Pulmonary artery endothelial cell (primary cell): ENCODE measurements at places on chromosomes 16 and 17.

DNA sequence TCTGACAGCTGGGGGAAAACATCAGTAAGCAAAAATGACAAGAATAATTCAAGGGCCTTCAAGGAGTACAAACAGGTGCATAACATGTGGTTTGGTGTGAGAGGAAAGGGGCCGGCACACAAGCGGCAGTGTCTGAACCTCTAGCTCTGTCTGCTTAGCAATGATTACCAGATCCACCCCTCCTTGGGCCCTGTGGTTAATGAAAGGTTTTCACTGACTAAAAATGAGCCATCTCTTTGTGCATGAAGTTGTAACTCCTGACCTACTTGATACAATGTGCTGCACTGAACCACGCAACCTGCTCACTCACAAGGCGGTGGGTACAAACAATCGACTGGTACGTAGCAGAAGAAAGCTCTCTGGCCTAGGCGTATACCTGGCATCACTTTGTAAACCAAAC lies 15.1 kb downstream of the FAM117A start:
- no peak for DNase-seq

DNA sequence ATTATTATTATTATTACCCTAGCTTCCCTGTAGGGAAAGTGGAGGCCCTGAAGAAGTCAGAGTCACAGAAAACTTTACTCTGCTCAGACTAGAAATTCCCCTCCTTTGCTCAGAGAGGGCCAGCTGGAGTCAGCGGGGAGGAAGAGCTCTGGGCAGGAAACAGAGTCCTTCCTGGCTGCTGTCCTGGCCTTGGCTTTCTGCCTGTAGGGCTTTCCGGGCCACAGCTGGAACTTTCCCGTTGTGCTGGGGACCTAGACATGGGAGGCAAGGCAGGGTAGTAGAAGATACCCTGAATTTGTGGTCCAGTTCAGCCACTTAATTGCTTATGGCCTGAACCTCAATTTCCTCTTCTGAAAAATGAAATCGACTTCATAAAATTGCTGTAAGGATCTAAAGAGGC lies 14.0 kb upstream of the CCL2 start:
- DNase-seq: no peak

- DNase-seq: no peak
Measured at GRCh38 chr17:44850025-44850424, 2.3 kb downstream of the HIGD1B start.

DNA sequence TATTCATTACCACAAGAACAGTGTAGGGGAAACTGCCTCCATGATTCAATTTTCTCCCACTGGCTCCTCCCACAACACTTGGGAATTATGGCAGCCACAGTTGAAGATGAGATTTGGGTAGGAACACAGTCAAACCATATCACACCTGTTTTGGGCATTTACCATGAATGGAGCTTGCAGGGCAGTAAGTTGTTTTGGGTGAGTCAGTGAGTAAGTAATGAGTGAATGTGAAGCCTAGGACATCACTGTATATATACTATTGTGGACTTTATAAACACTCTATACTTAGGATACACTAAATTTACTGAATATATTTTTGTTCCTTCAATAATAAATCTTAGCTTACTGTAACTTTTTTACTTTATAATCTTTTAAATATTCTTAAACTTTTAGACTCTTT lies 48.1 kb downstream of the TBC1D26 start:
- no peak for DNase-seq

DNA sequence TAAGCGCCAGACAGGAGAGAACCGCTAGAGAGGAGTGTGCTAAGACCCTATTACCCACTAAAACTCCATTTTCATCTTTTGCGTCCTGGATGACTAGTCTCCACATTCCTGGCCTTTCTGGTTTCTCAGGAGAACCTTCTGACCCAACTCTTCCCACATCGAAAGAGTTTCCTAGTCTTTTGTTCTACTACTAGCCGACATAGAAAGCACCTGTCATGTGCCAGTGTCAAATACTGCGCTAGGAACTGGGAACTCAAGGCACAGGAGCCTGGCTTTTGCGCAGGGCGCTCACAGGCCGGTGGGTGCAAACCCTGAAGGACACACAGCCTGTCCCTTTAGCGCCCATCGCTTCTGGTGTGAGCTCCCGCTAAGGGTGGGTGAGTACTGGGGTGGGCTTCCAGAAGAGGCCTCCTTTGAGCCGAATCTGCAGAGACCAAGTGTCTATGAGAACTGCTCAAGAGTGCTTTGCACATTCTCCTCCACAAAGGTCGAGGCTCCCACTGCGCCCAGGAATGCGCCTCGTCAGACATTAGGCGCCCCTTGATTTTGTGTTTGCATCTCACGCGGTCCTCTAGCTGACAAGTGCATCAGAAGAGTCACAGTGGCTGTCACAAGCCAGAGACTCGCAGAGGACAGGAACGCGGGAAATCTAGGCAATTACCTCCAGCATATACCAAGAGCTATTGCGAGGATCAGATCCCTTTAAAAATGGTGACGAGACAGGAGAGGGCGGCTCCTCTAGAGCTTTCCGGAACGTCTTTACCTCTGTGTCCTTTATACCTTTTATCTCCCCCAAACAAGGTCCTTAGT lies 2.0 kb upstream of the PSMB3 start:
- no peak for DNase-seq

GRCh38 chr17:33125552-33125950 lies 133.9 kb downstream of the SPACA3 start:
- DNase-seq: no peak

DNA sequence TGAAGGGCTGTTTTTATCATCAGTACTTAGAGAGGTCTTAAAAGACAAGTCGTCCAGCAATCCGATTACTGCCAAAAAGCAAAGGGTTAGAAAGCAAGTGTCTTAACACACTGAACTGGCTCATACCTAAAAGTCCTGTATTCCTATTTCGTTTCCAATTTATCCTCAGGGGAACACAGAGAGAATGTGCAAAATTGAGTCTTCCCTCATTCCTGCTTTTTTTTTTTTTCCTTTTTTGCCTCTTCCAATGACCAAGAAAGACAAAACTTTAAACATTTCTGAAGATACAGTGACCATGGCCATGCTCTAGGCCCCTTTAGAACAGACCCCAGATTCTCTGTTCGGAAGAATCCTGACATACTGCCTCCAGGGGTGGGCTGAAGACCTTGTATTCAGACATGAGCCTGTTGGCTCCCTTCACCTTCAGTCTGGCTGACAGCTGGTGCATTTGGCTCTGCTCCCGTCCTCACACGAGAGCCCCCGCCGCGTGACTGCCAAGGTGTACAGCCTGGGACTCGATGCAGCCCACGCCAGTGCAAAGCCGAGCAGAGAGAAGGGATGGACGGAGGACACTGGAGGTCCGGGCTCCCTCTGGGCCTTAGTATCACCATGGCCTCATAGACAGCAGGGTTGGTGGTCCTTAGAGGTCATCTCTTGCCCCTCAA lies 47.0 kb downstream of the COTL1 start:
- no peak for DNase-seq

- no peak for DNase-seq
Measured at GRCh38 chr17:8243827-8244226, 4.0 kb downstream of the CTC1 start.

- no peak for DNase-seq
Measured at GRCh38 chr16:48542020-48542473, 67.9 kb downstream of the N4BP1 start.

- peak; percentile 97 for DNase-seq
Measured at GRCh38 chr16:31869511-31870201, 4.0 kb upstream of the ZNF267 start.

DNA sequence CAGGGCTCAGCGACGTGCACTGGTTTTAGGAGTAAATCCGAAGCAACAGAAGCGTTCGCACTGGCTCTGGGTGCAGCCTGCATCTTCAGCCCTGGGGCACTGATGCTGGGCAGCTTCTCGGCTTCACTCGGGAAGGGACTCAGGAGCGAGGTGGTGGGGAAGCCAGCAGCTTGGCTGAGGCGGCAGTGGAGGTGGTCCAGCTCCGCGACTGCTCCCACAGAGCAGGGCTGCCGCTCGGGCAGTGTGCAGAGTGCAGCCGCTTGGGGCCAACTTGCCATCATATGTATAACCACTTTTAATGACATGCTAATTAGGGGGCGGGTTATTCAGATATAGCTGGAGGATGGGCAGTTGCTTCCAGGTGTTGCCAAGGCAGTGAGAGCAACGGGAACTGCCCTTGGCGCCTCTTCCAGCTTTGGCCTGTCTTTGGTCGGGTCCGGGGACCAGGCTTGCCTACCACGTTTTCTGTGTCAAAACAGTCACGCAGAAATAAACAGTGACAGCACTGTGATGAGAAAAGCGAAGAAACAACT lies 26.7 kb downstream of the METRNL start:
- no peak for DNase-seq

DNA sequence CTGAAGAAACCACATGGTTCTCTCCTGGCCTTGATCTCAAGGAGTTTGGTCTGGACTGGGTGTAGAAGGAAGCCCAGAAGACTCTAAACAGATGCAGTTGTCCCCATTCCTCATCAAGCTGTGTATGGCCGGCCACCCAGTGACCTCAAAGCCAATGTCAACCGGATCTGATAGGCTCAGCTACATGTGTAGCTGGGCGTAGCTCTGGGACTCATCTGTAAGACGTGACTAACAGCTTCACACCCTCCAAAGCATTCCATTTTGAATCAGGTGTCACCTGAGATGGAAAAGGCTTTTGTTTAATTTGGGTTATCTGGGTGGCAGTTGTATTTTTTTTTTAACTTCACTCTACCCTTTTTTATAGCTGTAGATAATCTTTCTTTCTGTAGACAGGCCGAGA lies 130.4 kb downstream of the ABCC12 start:
- no peak for DNase-seq

DNA sequence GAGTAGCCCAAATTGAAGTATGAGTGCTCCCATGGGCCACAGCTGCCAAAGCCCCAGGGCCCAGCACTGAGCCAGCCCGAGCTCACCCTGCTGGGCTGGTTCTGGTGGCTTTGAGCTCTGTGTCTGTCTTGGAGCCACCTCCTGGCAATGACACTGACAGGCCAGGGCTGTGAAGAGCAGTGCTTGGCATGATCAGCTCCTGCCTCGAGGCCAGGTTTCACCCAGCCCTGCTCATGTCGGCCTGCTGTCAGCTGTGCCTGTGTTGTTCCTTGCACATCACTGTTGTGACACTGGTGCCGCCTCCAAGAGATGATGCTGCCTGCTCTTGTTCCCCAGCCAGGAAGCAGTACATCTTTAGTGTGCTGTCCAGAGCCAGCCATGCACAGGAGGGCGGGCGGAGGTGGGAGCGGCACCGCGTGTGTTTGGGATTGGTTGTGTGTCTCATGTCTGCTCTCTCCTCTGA lies 26.0 kb downstream of the PLD6 start:
- no peak for DNase-seq

- no peak for DNase-seq
Measured at GRCh38 chr17:50609380-50610074, 25.2 kb upstream of the ABCC3 start.

DNA sequence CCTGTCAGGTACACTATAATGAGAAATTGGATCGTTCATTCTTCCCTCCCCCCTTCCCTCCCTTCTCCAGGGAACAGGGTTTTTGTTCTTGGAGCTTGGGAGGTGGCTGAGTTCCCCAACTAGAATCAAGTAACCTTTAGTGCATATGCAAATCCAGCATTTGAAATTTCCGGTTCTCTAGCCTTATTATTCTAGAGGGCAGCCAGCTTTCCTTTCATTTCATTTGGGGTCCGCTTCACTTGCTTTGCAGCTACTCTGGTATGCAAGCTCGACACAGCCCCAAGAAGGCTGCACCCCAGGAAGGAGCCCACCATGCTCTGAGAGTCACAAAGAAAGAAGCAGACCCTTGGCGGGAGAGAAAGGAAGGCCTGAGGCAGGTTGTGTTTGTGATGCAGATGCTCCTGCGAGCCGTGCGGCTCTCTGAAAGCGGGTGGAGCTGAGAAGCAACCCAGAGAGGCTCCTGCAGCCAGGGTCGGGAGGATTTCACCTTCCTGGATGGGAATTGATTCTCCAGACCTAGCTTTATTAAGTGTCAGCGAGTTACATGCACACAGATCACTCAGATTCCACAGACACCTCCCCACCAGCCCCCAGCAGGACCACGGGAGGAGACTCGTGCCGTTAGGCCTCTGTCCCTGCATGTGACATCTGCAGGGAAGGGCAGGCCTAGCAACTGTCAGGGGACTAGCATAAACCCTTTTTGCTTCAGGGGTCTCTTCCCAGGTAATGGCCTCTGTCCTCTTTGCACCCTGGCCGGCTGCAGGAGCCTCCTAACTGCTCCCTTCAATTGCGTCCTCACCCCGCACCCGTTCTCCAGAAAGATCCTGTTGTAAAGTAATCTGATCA lies 34.5 kb downstream of the PMM2 start:
- DNase-seq: no peak

- peak; percentile 35 for DNase-seq
Measured at GRCh38 chr16:27330542-27330941, 16.8 kb downstream of the IL4R start.

DNA sequence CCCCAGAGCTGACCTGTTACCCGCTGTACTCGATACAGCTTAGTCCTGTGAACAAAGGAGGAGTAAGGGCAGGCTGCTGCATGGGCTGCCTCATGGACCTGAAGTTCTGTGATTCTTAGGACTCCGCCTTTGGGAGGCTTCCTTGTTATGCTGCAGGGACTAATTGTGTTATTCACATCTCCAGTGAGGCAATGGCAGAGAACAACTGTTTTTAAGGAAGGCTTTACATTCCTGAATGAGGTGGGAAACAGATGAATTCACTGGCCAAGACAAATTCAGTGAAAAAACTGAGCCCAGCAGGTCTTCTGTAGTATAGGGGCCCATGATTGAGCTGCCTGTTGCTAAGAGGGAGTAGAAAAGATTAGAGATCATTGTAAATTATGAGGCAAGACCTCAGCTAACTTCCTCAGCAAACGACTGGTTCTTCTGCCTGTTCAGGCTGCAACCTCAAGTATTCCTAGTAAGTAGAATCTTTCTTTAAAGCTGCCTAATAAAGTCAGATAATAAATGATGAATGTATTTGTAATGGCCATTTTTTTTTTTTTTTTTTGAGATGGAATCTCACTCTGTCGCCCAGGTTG lies 26.3 kb downstream of the ADORA2B start:
- DNase-seq: no peak

DNA sequence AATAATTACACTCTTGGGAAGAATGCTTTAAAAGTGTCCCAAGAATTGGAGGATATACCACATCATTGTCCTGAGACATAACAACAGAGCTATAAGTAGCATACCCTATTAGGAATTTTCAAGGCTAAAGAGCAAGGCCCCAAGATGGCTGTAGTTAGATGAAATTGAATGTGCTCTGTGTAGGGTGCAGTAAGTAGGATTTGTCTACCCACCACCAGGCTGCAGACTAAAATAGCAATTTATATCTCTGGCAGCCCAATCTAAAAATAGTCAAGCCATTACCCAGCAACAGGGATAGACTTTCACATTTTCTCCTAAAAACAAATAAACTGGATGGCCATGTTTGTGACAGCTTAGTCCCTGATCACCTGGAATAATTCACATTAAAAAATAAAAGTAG lies 5.6 kb downstream of the MMD start:
- DNase-seq: no peak
